ENCODE measurements at places on chromosomes 7 and 10. TPM values are rescaled to one million over a fixed set of nuclear protein-coding genes. Genes with fewer than 3 reads are reported as not detected.

DNA sequence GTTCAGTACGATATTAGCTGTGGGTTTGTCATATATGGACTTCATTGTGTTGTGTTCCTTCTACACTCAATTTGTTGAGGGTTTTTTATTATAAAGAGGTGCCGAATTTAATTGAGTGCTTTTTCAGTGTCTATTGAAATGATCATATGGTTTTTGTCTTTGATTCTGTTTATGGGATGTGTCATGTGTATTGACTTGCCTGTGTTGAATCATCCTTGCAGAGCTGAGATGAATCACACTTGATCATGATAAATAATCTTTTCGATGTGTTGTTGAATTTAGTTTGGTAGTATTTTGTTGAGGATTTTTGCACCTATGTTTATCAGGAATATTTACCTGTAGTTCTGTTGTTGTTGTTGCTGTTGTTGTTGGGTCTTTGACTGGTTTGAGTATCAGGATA, 39.8 kb downstream of the ATOH7 start:
- no peaks in the 10 kb centered on the region for H3K4me1 ChIP-seq
- H3K27me3 ChIP-seq: peaks cover 23% of the 10 kb centered on the region
- no peak overlapping the region for H3K4me3 ChIP-seq
- no peak overlapping the region for H3K27ac ChIP-seq
- DNase-seq: no peak

DNA sequence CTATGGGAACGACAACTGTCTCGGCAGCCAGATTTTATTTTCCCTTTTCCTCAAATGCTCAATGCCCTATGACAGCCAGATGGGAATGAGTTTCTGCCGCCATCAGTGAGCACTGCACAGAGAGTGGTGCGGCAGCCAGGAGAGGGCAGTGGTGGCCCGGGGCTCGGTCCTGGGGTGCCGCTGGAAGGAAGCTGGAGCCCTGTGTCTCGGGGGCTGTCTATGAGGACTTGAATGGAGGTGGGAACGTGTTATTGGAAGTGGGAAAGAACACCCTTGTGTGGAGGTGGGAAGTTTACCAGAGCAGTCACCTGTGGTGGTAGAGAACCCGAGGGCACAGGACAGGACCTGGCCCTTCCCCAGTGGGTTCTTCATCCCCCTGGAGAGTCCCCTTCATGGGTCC, 35.8 kb downstream of the JAKMIP3 start:
- H3K4me3 ChIP-seq: no peak overlapping the region
- H3K4me1 ChIP-seq: peaks cover 4% of the 10 kb centered on the region
- no peak for DNase-seq
- H3K36me3 ChIP-seq: no peaks in the 10 kb centered on the region
- H3K27me3 ChIP-seq: no peaks in the 10 kb centered on the region

DNA sequence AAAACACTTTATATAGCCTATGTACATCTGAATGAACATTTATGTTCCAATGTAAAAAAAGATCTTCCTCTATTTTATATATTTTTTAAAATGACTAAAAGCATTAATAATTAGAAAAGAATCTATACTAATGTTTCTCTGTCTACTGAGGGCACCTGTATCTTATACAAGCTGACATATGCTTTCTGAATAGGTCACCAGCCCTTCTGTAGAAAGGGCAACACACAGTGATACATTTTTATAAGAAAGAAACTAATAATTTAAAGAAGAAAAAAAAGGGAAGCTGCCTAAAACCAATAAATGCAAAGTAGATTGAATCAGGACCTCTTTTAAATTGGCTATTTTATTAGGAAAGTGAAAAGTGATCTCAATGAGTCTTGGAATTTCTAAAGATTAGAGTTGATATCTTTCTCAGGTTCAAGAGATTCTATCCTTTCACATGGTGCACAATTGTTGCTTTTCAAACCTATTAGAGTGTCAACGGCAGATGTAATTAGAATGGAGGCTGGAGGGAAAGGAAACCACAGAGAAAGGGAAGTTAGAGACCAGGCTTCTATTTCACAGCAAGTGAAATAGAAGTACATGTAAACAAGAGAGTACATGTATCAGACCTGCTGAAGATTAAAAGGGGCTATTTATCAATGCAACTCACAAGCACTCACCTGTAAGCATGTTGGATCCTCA, 6.3 kb downstream of the MTPN start:
- H3K27ac ChIP-seq: peak overlapping the region; percentile 15
- peaks cover 43% of the 10 kb centered on the region for H3K36me3 ChIP-seq
- H3K4me3 ChIP-seq: no peak overlapping the region
- H3K27me3 ChIP-seq: no peaks in the 10 kb centered on the region
- no peak for DNase-seq

DNA sequence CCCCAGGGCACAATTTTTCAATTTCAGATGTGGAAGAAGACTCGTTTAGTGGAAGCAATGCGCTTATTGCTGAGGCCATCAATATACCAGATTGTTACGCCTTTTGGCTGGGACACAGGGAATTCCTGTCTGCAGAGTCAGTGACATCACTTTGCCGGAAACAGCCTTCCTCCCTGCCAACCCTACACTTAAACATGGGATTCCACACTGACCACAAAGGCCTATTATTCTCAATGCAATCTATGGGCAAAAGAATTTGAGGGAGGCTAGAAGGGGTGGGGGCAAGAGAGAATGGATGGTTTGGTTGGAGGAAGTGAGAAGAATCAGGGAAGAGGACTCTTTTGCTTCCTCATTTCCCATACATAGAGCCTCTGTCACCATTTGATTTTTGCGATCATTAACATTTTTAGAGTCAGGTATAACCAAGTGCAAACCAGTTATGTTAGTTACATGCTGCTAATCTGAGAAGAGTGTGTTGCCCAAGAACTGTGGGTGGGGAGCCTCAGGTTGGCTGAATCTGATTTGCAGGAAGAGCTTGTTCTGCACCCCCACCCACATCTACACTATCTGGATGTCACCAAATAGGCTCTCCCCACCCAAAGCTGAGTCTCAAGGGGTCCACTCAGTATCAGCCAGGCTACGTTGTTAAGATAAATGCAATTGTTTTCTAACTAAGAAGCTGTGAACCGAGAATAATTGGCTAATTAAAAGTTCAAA, 58.2 kb downstream of the ENTPD1 start:
- H3K27ac ChIP-seq: no peak overlapping the region
- H3K36me3 ChIP-seq: peaks cover 25% of the 10 kb centered on the region
- H3K4me1 ChIP-seq: peaks cover 50% of the 10 kb centered on the region
- H3K4me3 ChIP-seq: no peak overlapping the region

The COBL gene
- total RNA-seq: not detected

DNA sequence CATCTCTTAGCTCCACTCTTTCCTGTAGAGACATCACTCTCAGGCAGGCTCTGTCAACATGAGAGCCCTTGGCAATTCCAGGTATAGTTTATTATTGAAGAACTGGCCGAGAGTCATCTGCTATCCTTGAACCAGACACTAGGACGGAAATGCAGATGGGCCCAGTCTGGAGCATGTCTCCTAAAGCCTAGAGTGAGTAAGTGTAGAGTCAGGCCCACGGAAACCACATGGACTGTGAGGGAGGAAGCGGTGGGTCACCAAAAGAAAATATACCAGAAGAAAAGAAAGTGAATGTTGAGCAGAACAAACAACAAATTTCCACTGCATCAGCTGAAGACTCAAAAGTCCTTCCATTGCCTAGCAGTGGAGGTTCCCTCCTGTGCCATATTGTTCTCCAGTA, 15.7 kb upstream of the RELN start:
- no peak overlapping the region for H3K4me3 ChIP-seq
- no peak for DNase-seq
- H3K4me1 ChIP-seq: no peaks in the 10 kb centered on the region
- H3K36me3 ChIP-seq: no peaks in the 10 kb centered on the region

Measured in activated T-helper 1 cell treated with anti-CD3 and anti-CD28 coated beads, Interleukin-12 subunit alpha, Interleukin-12 subunit beta, Interleukin-2, Interleukin-4 antibody, amounts not matched to agents 30 ng/mL and 10 ng/mL and 1 ng/mL, durations not matched to agents 14 hours and 24 hours and 36 hours (primary cell).